Renal cortex interstitium (tissue), 15 donors: ENCODE measurements at places on chromosomes 3 and 15. TPM values are rescaled to one million over a fixed set of nuclear protein-coding genes. Genes with fewer than 3 reads are reported as not detected.

DNA sequence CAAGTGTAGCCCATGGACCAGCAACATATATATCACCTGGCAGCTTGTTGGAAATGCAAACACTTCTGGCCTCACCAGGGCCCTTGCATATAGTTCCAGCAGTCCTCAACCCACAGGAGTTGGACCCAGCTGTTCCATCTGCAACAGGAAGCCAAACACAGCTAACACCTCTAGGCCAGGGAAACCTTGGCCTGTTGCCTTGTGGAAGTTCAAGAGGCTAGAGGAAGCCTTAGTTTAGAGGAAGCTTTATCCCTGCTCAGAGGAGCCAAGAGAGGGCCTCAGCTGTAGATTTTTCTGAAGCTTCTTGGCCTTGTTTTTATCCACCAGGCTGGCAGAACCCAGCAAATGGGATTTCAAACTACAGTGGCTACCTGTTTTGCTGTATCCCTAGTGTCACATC lies 11.4 kb downstream of the FHIT start:
- DNase-seq, result no peak

DNA sequence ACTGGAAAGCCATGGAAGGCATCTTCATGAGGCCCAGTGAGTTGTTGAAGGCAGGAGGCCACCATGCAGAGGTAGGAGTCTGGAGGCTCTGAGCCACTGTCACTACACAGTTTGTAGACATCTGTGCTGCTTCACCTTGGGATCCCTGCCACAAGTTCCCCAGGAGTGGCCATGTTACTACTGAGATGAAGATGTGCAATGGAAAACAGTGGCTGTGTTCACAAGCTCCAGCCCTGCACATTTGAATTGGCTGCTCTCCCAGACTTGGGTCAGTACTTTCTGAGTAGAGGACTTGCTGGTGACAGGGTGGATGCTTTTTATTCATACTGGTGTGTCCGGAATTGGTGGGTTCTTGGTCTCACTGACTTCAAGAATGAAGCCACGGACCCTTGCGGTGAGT lies 86.9 kb upstream of the C15orf39 start:
- DNase-seq, result no peak

DNA sequence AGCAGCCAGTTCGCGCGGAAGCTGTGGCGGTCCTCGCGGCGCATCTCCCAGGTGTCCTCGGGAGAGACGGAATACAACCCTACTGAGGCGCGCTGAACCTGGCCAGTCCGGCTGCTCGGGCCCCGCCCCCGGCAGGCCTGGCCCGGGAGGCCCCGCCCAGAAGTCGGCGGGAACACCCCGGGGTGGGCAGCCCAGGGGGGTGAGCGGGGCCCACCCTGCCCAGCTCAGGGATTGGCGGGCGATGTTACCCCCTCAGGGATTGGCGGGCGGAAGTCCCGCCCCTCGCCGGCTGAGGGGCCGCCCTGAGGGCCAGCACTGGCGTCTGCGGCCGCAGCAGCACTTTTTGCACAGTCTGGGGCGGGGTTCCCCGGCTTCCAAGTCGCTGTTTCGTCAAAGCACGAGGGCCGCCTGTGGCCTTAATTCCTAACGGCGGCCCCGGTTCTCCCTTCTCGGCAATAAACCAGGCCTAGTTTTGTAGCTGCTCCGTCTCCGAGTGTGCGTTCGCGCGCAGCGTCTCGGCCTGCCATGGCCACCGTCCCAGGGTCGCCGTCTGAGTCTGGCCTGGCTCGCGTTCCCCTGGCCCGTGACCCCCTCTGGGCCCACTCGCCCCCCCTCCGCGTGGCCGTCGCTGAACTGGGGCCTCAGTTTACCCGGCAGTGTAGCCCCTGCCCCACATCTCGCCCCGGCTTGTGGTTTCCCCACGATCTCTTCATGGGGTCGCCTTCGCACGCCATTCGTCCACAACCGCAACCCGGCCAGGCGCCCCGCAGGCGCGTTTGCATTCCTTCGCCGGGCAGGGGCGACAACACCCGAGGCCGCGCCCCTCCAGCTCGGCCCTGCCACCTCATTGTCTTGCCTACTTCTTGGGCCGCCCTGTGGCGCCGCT lies 30.0 kb downstream of the NBEAL2 start:
- DNase-seq, result peak; percentile 90

LRRIQ4 gene
- polyA plus RNA-seq, result 0.14 TPM

ERICH6 gene
- 1.8 TPM for polyA plus RNA-seq
